ENCODE measurements at places on chromosomes 16 and 17. TPM values are rescaled to one million over a fixed set of nuclear protein-coding genes. Genes with fewer than 3 reads are reported as not detected.

MYBBP1A gene
- total RNA-seq: 61.1 TPM

P3H4 gene
- 107 TPM for total RNA-seq

TRPV2 gene
- 32.3 TPM for total RNA-seq

HSD17B2 gene
- 1.7 TPM for total RNA-seq

C17orf78 gene
- total RNA-seq: not detected

NAGLU gene
- total RNA-seq: 15.8 TPM

KRTAP2-2 gene
- total RNA-seq: not detected

KRTAP4-3 gene
- not detected for total RNA-seq

CD7 gene
- total RNA-seq: not detected

CCL2 gene
- 78.8 TPM for total RNA-seq

KRTAP2-1 gene
- total RNA-seq: not detected

CACNG1 gene
- not detected for total RNA-seq

IL21R gene
- total RNA-seq: 0.09 TPM

TPSG1 gene
- not detected for total RNA-seq

CYB5D1 gene
- 8.4 TPM for total RNA-seq

HSD11B2 gene
- not detected for total RNA-seq

SLC52A1 gene
- under 0.01 TPM for total RNA-seq

KRT40 gene
- not detected for total RNA-seq

CNTD1 gene
- total RNA-seq: not detected

CDH3 gene
- total RNA-seq: under 0.01 TPM

COQ9 gene
- 48.2 TPM for total RNA-seq

TEX14 gene
- total RNA-seq: under 0.01 TPM

UNC13D gene
- total RNA-seq: 3.4 TPM

Measured in endothelial cell of coronary artery (primary cell).